ENCODE measurements at places on chromosomes 6 and 20.

- no peak for DNase-seq
Observed at GRCh38 chr20:51335329-51335841, 207.1 kb downstream of the NFATC2 start.

- DNase-seq = no peak
Observed at GRCh38 chr6:136579800-136580199, 29.6 kb upstream of the MAP7 start.

GRCh38 chr6:21219856-21220255 lies 373.7 kb upstream of the SOX4 start:
- DNase-seq = no peak

DNA sequence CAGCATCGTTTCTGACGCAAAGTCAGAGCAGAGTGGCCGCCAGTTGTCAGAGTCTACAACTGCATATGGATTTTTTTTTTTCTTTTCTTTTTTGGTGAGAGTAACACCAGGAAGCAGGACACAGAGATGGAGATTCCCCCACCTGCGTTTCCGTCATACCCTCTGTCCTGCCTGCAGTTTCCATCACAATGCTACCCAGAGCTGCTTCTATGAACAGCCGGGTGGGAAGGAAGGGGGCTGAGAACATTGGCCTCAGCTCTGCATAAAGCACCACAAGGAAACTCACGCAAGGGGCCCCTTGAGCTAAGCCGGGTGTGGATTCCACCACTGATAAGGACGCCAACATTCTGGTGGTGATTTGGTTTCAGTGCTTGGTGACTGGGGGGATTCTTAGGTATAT lies 183.5 kb upstream of the AFDN start:
- no peak for DNase-seq

DNA sequence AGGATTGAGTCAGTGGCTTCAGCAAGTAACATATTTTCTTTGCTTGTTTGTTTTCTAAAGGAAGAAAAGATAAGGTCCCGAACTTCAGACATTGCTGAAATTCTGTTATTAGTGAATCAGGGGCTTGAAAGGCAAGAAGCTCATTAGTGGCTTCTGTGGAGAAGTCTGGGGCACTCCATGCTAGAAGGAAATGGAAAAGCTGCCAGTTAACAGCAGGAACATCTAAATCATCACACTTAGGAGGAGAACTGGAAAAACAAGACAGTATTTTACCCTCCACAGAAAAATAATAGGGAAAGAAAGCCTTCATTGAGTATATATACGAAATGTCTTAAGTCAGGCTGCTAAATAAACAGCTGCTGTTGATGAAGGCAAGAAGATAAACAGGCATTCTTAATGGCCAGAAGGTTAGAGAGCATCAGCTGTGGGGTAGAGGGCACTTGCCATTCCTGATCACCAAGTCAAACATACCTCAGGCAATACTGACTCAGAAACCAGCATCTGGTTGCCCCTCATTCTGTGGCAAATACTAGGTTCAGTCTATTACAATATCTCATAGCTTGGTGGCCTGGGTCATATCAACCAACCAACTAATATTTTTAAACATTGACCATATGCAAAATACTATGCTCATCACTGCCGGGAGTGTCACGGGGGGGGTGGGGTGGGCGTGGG lies 143.2 kb upstream of the TENT5A start:
- no peak for DNase-seq

GRCh38 chr20:61640131-61640870 lies 388.2 kb downstream of the CDH4 start:
- no peak for DNase-seq

- DNase-seq = no peak
Observed at GRCh38 chr6:13573669-13574110, 711 bp upstream of the SIRT5 start.

GRCh38 chr20:10321138-10321717 lies 102.6 kb downstream of the SNAP25 start:
- DNase-seq = no peak

- no peak for DNase-seq
Observed at GRCh38 chr6:116949964-116950363, 72.9 kb downstream of the RFX6 start.

- DNase-seq = no peak
Observed at GRCh38 chr20:25193843-25194242, 1.7 kb upstream of the ENTPD6 start.

- no peak for DNase-seq
Observed at GRCh38 chr6:160129881-160130615, 8.4 kb downstream of the SLC22A1 start.

DNA sequence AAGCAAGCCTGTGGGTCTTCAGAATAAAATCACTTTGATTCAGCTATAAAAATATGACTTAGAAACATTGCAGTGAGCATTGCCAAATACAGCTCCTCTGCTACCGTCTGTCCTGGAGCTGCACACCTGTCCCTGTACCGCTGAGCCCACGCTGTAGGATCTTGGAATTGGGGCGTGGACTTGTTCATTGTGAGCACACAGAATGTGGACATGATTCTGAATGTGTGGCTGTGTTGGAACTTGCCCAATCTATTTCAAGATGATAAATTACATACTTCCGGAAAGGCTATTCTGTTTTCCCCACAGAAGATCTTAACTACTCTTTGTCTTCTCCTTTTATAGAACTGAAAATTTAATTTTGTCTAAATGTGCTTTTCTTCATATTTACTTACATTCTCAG lies 107.3 kb downstream of the UST start:
- DNase-seq = no peak

DNA sequence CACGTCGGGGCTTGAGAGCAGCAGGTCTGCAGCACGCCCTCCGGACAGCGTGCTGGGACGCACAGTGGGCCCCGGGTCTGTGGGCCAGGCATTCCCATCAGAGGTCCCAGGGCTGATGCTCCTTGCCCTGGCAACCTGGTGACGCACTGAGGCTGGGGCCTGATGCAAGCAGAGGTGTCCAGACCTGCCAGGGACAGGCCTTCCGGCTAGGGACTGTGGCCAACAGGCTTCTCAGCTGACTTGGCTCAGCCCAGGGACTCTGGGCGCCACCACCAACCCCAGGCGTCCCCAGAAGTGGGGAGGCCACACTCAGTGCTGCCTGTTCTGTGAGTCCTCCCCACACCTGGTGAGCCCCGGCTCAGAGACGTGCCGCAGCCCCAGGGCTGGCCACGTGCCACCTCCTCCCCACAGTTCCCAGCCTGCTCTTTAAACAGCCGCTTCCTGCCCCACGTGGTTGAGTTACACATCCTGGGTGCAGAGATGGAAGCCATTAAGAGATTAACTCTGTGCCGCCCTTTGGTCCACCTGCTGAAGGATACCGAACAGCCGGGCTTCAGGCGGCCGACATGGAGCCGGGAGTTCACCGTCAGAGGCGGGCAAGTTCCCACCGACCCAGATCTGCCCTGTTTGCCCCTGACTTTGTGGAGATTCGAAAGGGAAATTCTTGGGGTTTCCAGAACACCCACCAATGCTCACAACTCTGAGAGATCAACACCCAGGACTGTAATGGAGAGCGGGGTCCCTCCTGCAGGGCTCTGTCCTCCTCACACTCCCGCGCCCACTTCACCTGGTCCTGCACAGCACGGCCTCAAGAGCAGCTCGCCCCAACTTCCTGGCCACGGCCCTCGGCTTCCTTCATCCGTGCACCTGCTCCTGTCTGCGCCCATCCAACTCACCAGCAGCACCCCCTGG lies 37.6 kb upstream of the ZBP1 start:
- peak; percentile 38 for DNase-seq

DNA sequence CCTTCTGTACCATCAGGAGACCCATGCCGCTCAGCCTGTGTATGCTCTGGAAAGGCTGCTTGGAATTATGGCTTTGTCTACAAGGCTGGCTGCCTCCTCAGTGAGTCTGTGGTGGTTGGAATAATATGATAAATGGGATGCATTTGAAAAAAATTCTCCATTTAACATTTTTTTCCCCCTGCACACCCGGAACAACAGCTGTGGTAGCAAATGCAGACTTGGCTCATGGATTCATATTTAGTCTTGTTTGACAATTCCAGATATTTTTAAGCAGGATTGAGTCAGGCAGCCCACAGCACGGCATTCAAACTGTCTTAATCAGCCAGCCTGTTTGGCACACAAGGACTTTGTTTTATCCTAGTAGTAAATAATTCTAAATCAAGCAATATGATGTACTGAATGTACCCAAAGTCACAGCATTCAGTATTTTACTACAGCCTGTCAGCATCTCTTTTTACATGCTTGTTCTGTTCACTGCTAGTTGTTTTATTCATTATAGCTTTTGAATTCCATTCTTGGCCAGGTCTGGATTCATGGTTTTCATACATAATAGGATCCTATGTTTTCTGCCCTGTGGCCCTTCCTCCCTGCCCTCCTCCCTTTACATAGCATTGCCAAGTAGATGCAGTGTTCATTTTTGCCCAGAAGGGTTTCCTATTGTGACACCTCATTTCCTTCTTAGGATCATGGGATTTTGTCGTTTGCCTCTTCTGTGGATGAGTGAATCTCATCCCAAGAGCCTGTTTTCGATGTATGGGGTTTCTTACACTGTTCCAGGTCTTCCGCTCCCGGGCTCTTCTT lies 68.1 kb downstream of the LRRC1 start:
- DNase-seq = no peak

DNA sequence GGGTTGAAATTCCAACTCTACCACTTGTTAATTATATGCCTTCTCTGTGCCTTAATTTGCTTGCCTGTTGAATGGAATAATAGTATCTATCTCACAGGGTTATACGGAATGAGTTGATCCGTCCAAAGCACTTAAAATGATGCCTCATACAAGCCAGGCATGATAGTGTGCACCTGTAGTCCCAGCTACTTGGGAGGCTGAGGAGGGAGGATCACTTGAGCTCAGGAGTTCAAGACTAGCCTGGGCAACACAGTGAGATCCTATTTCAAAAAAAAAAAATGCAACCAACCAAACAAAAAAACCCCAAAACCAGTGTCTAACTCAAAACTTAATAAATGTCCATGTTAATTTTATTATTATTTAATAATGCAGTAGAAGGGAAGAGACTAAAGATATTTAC lies 35.3 kb downstream of the SAMHD1 start:
- no peak for DNase-seq

DNA sequence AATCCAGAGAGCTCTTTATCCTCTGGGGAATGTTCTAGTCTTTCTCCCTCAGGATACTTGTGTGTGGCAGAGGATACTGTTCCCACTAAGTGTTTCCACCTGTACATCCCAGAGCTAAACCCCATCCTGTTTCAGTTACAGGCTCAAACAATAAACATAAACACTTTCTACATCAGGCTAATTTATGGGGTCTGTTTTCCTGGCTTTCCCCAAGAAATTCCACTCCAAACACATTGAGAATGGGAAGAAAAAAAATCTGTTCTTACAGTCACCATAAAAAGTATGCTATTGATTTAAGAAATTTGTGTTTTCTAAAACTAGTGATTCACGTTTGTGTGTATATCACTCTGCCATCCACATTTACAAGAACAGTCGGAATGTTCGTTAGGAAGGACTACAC lies 293.9 kb upstream of the FOXQ1 start:
- no peak for DNase-seq

DNA sequence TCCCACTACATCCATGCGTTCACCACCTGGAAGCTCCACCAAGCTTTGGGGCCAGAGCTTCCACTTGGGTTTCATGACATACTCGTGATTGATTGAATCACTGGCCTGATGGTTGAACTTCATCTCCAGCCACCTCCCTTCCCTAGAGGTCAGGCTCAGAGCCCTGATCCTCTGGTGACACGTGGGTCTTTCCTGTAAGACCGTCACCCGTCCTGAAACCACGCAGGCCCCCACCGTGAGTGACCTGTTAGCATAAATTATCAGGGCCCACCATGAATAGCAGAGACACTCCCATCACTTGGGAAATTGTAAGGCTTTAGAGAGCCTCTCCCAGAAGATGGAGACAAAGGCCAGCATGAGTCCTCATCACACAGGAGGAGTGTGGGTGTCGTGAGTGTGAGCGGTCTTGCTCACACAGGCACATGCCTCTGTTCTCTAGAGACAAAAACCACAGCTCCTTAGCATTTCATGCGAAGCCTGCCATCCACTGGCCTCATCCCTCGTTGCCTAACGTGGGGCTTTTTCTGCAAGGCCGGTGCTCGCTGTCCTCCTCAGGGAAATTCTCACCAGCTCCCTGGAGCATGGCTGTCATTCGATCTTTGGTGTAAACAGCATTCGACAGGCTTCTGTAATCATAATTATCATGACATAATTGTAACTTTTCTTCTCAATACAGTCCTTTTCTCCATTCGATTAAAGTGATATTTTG lies 65.1 kb upstream of the DUSP22 start:
- no peak for DNase-seq

- no peak for DNase-seq
Observed at GRCh38 chr20:52035977-52036376, 155.6 kb downstream of the ZFP64 start.

- DNase-seq = no peak
Observed at GRCh38 chr6:16729183-16729691, 32.0 kb downstream of the ATXN1 start.

DNA sequence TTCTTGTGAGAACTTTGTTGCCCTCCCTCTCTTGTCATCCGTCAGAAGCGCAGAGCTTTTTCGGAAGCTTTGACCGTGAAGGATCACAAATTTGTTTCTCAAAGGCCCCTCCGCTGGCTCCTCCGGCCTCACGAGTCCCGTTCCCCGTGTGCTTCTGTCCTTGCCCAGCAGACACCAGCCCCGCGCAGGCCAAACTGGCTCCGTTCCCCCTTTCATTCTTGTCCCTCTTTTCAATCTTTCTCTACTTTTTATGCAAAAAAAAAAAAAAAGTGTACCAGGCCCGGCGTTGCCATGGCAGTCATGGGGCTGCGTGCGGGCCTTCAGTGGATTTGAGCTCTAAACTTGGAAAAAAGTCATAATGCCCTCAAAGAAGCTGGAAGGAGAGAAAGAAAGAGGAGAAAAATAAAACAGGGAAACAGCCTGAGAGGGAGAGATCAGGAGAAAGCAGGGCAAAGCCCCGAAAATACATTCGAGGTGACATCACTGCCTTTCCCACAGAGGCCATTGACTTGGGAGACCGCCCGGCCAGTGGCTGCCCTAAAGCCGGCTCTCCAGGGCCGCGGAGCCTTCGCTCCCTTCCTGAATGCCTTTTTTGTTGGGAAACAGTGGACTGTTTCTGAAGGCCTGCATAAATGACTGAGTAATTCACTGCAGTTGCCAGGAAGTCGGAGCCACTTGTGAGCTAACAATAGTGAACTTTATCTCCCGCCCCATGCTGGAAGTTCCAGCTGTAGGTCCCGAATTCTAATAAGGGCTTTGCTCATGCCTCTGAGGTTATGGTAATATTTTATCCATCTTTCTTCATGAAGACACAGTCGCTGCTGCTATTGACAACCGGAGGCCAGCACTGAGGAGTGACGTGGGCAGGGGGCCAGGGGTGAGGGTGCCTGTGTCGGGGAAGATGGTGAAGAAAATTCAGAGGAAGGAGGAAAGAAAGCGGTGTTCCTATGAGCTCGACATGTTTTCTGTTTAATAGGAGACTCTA lies 670.9 kb downstream of the QKI start:
- DNase-seq = no peak

- DNase-seq = no peak
Observed at GRCh38 chr6:168152306-168152963, 73.4 kb upstream of the FRMD1 start.

- no peak for DNase-seq
Observed at GRCh38 chr6:1316489-1316971, 4.6 kb downstream of the FOXQ1 start.

GRCh38 chr6:26290941-26291340 lies 74.1 kb upstream of the BTN3A2 start:
- DNase-seq = no peak

Data from activated naive CD4-positive, alpha-beta T cell (primary cell).